ENCODE measurements at places on chromosomes 16 and 17.

- no peak for DNase-seq
Measured at GRCh38 chr17:44801880-44802279, 28.2 kb downstream of the GJC1 start.

GRCh38 chr16:982145-983043 lies 824 bp downstream of the SOX8 start:
- DNase-seq: no peak

- DNase-seq: no peak
Measured at GRCh38 chr17:65457635-65458257, 103.7 kb downstream of the AXIN2 start.

GRCh38 chr16:17356243-17356933 lies 114.4 kb downstream of the XYLT1 start:
- DNase-seq: no peak
